ENCODE measurements at places on chromosomes 3 and 15. TPM values are rescaled to one million over a fixed set of nuclear protein-coding genes. Genes with fewer than 3 reads are reported as not detected.

- no peak for DNase-seq
Observed at GRCh38 chr3:157355276-157355675, 81.4 kb upstream of the PTX3 start.

DNA sequence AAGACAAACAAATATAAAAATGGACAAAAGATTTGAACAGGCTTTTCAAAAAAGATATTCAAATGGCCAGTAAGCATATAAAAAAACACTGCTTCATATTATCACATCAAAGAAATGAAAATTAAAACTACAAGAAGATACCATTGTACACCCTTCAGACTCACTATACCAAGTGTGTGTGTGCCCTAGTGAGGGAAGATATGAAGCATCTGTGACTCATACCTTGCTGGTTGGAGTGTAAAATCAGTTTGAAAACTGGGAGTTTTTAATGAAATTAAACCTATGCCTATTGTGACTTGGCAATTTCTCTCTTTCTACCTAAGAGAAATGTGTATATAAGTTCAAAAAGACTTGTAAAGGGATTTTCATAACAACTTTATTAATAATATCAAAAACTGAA lies 23.5 kb upstream of the SLC15A2 start:
- no peak for DNase-seq

- DNase-seq: no peak
Observed at GRCh38 chr3:194686414-194686815, 732 bp downstream of the FAM43A start.

DNA sequence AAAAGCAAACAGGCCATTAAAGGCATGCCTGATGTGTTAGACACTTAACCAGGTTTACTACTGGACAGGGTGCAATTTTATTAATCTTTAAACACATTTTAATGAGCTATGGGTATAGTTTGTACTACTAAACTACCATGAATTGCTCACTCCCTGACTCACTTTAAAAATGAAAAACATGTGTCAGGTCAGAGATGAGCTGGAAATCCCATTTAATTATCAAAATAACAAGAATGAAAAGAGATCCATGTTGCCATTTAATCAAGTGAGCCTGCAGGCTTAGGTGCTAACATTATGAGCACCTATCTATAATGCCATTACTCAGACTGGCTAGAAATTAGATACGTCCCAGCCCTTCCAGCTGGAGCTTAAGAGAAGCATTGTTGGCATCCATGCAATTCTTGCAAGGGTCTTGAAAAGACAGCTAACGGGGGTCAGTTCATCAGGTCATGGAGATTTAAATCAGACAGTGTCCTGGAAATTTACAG lies 224.4 kb downstream of the THRB start:
- no peak for DNase-seq

Gene UCN2
- not detected for total RNA-seq
